Foreskin fibroblast (primary cell): ENCODE measurements at places on chromosomes 1 and 21.

GRCh38 chr1:63701187-63701586, 72.6 kb upstream of the ROR1 start:
- no peak for DNase-seq

DNA sequence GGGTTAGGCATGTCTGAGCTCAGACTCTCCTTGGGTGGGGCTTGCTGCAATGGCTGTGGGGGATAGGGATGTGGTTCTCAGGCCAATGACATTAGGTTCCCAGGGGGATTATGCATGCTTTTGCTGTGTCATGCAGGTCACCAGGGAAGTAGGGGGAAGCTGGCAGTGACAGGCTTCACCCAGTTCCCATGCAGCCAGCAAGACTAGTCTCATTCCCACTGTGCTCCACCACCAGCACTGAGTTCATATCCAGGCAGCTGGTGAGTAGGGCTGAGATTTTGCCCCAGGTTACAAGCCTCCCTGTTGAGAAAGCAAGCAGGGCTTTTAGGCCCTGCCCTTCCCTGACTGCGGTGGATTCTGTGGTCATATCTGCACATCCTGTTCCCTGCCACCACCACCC, 32.1 kb upstream of the PLA2G5 start:
- no peak for DNase-seq

DNA sequence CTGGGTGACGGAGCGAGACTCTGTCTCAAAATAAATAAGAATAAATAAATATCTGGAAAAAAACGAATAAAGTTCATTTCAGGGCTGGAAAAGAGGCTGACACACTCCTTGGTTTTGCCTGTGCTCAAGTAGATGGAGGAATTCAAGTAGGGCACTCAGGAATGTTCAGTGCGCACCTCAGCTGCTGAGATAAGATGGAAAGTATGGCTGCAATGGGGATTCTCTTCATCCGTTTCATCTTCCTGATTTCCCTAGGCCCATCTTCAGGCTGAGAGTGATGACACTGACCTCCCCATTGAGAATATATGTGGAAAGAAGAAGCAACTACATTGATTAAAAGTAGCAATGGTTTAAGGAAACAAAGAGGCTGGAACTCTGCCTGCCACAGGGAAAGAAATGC, 130.5 kb upstream of the ZNF644 start:
- no peak for DNase-seq

DNA sequence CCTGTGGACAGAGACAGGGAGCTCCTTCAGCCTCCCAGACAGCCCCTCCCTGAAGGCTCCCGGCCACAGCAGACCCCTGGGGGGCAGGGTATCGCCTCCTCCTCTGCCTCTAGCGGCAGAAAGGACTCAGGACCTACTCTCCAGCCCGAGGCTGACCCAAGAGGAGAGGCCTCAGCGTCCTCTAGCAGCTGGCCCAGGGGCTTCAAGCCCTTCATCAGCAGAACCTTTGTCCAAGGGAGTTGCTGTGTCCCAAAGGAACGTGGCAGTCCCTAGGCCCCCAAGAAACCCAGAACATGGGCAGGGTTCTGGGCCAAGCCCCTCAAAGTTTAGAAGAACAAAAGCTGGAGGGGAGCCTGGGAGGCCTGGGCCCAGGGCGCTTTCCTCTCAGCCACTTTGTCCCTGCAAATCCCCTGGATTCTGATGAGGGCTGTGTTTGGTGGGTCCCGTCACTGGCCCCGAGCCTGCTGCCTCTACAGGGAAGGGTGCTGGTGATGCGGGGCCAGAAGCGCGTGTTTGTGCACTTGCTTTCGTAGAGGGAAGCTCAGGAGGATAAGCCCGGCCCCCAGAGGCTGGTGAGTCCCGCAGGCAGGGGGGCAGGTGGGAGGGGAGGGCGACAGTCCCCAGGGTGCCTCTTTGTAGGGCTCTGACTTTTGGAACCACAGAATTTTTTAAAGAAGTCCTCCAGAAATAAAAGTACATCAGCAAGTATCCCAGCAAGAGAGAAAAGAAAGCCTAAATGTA, 13.3 kb downstream of the ITGB2 start:
- DNase-seq, result no peak

- DNase-seq, result no peak
Measured at GRCh38 chr1:205232945-205233397, 5.2 kb downstream of the TMCC2 start.

- DNase-seq, result peak; percentile 50
Measured at GRCh38 chr1:45037456-45037855, 25.4 kb downstream of the UROD start.

GRCh38 chr1:163440090-163440489, 118.3 kb downstream of the NUF2 start:
- no peak for DNase-seq

DNA sequence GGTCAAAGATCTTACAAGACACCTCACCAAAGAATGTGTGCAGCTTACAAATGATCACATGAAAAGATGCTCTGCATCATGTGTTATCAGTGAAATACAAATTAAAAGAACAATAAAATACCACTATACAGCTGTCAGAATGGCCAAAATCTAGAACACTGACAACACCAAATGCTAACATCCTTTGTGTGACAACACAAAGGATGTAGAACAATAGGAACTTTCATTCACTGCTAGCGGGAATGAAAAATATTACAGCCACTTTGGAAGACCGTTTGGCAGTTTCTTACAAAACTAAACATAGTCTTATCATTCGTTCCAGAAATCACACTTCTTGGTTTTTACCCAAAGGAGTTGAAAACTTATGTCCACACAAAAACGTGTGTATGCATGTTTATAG, 20.6 kb upstream of the SELP start:
- DNase-seq, result no peak

GRCh38 chr1:215226757-215227156, 144.2 kb downstream of the KCNK2 start:
- DNase-seq, result peak; percentile 21

DNA sequence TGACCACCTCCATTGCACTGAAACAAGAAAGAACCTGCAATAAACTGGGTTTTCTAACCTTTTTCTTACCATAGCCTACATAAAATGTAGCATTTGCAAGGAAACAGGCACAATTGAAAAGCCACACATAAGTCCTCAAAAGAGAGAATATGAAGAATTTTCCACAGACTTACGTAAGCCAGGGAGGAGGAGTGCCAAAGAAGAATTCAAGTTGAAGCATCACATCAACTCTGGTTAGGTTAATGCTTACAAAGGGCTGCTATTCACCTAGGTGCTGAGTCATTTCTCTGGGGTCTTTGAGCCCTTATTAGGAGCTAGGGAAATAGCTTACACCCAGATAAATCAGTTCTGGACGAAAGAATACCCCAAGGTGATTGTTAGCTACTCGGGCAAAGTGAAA, 9.6 kb downstream of the OSCP1 start:
- DNase-seq, result no peak

GRCh38 chr1:7656557-7657215, 114.4 kb upstream of the VAMP3 start:
- no peak for DNase-seq

- DNase-seq, result no peak
Measured at GRCh38 chr1:235673981-235674380, 24.4 kb upstream of the GNG4 start.

DNA sequence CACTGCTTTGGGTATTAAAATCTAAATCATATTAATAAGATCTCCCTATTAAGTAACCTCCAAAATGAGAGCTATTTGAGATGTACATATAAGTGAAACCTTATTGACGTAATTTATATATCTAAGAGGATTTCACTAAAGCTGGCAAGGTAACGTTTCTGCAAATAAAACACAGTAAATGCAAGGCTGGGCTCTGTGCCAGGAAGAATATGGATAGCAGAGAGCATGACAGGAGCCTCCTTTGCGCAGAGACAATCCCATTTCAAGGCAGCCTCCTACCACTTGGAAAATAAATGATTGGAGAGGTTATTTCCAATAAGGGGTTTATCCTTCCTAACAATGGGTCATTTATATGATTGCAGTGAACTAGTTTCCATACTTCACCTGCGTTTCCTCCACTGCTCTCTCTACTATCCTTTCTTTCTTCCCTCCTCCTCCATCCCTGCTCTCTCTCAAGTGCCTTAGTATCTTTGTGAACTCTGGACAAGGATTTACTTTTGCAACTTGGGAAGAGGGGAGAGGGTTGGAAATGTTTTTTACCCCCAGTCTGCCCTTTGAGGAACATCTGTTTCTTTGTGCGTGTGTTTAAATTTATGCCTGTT, 3.0 kb upstream of the NFIA start:
- no peak for DNase-seq

GRCh38 chr1:104592926-104593325, 843.2 kb downstream of the AMY1C start:
- no peak for DNase-seq

DNA sequence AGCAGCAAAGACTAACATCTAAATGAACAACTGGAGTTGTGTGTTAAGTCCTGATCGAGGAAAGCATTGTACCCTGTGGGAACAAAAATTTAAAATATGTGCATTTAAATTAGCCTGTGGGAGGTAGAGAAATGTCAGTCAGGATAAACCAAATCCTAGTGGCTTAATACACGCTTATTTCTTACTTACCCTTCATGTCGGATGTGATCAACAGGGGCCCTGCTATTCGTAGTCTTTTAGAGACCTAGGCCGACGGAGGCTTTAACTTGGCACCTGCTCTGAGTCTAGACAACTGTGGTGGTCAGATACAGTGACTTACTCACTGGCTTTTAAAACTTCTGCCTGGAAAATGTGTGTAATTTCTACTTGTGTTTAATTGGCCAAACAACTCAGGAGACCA, 10.2 kb downstream of the GSTM3 start:
- no peak for DNase-seq

DNA sequence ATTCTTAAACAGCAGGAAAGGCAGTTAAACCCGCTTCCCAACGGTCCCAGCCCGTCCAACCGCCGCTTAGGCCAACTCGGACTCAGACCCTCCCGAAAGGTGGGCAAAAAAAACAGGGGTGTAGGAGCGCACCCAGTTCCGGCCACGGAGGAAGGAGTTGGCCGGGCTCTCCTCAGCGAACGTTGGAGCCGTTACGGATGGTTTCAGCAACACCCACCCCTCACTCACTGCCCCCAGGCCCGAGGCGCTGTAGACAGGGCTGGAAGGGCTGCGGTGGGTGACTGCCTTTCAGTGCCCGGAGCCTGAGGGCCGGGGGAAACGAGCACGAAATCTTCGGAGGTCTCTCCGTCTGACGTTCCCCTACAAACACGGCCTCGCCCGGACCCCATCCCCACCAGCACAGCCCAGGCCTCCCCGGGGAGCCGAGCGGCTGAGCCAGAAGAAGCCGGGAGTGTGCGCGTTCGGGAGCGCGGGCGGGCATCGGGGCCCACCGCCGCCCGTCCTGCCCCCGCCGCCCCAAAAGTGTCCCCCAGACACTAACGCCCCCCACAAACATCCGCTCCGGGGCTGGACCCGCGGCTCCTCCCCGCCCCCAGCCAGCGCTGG, 1.3 kb downstream of the KDM5B start:
- DNase-seq, result no peak

DNA sequence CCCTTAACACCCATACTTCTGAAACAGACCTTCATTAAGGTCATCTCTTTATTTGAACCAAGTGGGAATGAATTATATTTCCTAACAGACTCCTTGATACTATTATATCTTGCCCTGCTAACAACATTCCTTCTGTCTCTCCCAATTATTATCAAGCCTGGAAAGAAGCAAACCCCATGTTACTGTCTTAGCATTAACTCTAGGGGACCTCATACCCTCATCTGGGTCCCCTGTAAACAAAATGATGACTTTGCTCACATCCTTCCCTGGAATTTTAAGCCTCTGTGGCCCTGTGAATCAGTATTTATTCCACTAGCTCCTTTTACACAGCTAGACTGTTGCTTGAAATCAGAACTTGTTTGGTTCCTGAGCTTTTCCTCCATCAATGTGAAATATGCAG, 38.3 kb upstream of the BCL10 start:
- peak; percentile 71 for DNase-seq

GRCh38 chr1:246691622-246692495, 32.4 kb upstream of the SCCPDH start:
- no peak for DNase-seq

GRCh38 chr1:196590959-196591358, 17.3 kb downstream of the KCNT2 start:
- DNase-seq, result no peak

DNA sequence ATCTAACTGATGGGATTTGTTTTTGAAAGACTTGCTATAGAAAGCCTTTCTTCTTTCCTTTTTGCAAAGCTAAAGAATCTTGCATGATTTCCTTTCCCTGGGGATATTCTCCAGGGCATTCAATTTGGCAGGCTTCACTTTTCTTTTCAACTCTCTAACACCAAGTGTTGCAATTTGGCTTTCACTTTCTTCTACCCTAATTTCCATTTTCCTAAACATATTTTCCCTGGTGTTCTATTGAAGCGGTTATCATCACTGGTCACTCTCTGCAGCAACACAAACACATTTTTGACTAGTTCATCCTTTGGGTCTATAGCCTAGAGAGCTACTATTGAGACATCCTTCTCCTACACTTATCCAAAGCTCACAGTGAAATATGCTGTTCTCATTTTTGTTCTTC, 424.5 kb downstream of the NEGR1 start:
- DNase-seq, result no peak

DNA sequence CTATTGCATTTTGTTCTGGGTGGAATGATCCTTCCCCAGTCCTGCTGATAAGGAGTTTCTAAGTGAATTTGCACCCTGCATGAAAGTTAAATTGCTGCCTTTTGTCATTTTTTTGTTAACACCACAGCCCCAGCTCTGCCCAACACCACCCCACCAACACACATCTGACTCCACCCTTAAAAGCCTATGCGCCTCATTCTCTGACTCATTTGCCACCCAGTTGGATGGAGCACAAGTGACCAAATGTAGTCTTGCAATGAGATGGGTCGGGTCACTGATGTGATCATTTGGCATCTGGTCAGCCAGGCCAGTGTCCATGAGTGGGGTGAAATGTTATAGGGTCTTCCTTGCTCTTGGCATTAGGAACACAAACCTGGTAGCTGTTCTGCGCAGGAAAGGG, 256.8 kb downstream of the KAZN start:
- DNase-seq, result peak; percentile 37

DNA sequence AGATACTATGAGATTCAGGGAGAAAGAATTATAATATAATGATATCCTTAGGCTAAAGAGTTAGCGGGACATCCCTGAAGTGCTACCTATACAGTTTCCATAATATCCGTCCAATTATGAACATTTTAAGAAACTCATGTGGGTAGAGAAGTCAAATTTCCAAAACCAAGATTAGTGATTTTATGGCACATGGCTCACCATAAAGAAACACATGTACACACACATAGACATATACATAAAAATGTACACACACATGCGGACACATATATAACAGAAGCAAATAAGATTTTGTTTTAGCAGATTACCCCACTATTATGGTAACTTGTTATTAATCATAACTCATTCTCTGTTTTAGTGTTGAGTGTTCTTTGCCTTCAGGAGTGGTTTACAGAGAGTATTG, 566.7 kb upstream of the NEGR1 start:
- DNase-seq, result no peak

DNA sequence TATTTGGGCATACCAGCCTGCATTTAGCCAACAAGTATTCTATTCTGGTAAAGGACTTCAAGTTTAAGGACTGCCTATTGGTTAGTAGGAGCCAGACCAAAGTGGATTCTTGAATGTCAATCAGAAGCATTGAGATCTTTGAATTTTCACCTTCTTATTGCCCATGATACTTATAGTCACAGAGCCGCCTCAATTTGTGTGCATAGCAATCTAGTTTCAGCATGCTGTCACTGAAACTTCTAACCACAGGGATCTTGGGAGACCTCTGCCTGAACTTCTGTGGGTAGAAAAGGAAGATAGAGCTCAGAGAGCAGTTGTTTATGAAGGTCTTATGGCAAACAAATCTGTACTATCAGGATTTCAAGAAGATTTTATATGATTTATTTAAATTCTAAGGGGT, 501.4 kb upstream of the USP24 start:
- DNase-seq, result peak; percentile 49
